Activated CD4-positive, alpha-beta memory T cell treated with anti-CD3 and anti-CD28 coated beads, Interleukin-2, amount 10 ng/mL, durations not matched to agents 7 days and 5 days (primary cell): ENCODE measurements at places on chromosomes 12 and 14.

DNA sequence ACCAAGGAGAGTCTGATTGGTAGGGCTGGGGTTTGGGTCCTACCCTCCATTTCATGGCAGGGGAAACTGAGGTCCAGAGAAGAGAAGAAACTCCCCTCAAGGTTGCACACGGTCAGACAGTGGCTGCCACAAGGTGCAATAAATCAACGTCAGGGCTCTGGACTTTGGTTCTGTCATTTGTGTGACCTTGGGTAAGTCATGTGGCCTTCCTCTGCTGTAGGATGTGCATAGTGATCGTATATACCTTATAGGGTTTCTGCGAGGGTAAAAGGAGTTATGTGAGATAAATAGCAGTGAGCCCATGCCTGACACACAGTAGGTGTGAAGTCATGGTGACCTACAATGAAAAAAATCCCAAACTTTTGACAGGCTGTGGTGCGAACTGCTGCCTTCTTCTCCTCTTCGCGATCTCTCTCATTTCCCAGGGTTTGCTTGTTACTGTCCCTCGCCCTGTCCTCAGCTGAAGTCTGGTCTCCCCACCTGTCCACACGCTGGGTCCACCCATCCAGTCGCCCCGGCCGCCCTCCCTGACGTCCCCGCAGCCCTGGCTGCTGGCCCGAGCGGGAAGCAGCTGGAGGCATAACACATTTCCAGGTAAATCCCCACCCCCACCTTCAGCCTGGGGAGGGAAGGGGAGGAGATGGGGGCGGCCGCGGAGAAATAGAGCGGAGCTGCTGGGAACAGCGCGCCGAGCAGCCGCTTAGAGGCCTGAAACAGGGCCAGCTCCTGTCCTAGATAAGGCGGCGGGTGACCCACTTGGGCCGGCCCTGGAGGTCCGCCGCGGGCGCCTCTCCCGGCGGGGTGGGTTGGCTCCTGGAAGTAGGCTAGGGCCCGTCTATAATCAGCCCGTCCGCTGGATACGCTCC, 1.8 kb upstream of the FAM222A start:
- no peak for DNase-seq

- no peak for DNase-seq
These were observed 138.5 kb downstream of the ESRRB start for GRCh38 chr14:76514213-76514998.

- DNase-seq = no peak
These were observed 363.4 kb upstream of the GARIN6 start for GRCh38 chr12:99284161-99284560.

GRCh38 chr14:95471016-95471415, 45.4 kb downstream of the SYNE3 start:
- DNase-seq = no peak

DNA sequence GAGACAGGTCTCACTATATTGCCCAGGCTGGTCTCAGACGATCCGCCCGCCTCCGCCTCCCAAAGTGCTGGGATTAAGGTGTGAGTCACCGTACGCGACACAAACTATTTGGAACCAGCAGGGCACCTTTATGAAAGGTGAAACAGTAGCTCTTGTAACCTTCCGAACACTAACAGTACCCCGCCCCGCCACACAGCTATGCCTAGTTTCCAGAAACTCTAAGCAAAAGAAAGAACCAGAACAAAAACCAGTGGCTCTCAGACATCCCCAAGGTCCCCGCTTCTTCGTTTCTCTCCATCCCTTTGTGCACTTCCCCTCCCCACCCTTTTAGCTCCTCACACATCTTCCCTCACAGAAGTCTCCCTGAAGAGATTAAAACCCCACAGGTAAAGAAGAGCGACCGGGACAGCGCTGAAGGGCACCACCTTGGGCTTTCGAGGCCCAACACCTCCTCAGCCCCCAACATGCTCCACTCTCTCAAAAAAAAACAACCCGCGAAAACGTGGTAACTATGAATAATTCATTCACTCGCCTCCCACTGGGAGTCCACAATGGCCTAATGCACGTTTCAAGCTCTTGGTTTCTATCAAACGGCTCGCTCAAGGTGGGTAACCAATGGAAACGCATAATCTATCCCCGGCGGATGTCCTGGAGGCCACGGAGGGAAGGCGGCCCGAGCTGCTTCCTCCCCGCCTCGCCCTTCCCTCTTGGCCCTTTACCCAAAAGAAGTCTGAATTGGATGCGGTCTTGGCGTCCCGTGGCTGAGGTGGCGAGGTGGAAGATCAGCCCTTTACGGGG, 877 bp downstream of the BAG5 start:
- DNase-seq = peak; percentile 64

DNA sequence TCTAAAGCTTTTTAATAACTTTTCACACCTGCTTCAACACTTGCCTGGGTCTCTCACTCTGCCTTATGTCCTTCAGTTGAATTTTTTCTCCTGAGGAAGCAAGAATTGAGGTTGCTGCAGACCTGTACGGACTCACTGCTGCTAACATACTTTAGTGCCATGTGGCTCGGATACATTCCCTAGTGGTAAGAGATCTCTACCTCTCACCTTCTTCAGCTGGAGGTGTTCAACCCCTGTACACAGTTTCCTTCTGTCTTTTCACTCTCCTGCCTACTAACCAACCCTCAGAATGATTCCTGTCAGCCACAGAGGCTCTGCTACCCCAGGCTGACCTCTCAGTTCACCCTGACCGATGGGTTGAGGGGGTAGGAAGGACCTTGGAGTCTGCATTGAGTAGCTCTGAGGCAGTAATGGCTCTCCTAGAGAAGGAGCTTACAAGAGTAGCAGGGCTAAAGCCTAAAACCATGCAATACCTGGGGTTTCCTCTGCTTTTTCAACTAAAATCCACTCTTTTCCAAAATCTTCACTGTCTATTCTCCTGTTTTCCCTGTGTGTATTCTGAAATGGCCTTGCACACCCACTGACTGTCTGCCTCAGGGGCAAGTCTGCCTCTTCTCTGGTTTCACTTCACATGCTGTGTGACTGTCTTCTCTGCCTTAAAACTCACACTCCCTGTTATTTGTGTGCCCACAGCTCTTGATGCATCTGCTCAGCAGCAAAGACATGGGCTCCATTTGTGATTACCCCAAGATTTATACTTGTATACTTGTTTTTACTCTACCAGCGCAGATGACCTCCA, 14.0 kb upstream of the DHRS2 start:
- no peak for DNase-seq
